Activated T-cell treated with anti-CD3 and anti-CD28 coated beads, Interleukin-2, amount 50 U/mL, for 24 hours (primary cell): ENCODE measurements at places on chromosomes 5 and 9.
A peak's percentile ranks its signal among the peaks of the same experiment; 100 is the strongest.

GRCh38 chr5:66518753-66519152 lies 77.4 kb upstream of the MAST4 start:
- DNase-seq = no peak

DNA sequence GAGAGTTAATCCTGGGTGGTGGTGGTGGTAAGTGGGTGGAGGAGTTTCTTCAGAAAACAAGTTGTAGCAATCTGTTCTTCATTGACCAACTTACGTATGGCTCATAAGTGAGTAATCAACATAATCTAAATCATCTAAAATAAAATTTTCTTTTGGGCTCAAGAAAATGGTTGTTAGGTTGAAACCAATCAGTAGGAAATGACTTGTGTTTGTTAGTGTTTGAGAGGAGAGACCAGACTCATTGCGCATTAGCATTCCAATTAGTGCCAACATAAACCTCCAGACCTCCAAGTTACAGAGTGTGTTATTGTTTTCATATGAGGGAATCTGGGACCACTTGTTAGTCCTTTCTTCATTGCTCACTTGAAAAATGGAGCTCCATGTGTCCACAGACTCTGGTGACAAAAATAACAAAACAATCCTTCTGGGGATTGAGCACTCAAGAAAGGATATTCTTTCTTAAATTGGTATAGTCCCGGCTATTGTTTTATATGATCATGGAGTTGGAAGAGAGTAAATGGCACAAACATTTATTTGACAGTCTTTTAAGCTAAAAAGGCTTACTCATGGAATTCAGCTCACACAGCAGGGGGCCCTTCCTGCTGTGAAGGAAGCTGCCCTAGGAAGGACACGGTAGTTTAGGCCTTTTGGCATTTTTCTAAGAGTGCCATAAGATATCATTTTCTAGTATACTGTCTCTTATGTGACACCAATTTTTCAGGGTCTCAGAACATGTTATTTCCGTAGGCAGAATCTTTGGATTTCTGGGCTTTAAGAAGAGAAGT lies 441.1 kb downstream of the EBF1 start:
- no peak for DNase-seq

DNA sequence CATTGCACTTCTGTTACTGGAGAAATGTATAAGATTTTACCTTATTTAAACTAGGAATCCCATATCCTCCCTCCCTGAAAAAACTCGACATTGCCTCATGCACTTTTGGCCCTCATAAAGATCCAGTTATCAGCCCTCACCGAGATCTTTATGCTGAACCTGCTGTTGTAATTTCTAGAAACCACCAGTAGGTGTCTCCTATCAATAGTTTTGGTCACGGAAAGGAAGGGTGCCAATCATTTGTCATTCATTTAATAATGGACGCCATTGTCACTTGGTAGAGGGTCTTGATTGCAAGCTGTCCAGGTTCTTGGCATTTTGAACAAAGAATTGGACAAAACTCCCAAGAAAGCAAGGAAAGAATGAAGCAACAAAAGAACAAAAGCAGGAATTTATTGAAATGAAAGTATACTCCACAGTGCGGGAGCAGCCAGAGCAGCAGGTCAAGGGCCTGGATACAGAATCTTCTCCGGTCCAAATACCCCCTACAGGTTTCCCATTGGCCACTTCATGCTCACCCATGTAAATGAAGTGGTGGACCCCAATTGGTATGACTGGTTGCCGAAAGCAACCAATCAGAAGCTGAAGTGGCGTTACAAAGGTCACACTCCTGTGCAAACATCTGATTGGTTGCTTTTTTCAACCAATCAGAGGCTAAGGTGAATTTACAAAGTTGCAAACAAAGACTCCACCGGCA lies 524.3 kb downstream of the PSAT1 start:
- DNase-seq = no peak

- DNase-seq = no peak
These were observed 27.7 kb downstream of the UBAP1 start for GRCh38 chr9:34206561-34206960.

- DNase-seq = no peak
These were observed 51.7 kb upstream of the SRFBP1 start for GRCh38 chr5:121910036-121910435.

DNA sequence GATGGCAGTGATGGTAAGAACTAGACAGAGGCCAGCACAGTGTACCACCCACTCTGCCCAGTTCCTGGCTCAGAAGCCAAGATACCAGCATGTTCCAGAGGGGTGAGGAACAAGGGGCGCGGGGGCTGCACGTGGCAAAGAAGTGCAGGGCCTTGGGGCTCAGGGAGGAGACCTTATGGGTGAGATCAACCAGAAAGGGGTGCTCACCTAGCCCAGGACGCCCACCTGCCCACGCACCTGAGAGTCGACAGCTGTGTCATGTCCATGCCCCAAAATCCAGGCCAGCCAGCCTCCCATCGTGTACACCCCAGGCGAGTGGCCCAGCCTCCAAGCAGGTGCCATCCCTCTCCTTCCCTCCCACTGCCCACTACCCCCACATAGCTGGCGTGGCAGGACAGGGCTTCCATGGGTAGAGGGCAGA lies 34.9 kb downstream of the BICD2 start:
- no peak for DNase-seq

DNA sequence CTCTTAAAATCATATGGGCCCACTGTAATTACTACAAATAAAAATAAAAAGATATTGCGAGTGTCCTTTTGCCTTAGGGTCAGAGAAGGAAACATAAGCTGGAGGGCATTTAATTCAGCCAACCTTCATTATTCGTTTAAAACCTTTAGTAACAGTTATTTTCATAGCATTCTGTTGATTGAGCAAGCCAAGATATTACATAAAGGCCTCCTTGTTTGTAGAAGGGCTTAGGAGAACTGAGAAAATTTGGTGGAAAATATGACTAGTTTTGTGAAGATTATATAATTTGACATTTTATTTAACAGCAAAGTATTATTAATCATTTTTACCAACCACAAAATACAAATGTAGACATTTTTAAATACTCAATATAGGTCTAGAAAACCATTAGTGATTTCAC lies 62.2 kb downstream of the COX7C start:
- no peak for DNase-seq

DNA sequence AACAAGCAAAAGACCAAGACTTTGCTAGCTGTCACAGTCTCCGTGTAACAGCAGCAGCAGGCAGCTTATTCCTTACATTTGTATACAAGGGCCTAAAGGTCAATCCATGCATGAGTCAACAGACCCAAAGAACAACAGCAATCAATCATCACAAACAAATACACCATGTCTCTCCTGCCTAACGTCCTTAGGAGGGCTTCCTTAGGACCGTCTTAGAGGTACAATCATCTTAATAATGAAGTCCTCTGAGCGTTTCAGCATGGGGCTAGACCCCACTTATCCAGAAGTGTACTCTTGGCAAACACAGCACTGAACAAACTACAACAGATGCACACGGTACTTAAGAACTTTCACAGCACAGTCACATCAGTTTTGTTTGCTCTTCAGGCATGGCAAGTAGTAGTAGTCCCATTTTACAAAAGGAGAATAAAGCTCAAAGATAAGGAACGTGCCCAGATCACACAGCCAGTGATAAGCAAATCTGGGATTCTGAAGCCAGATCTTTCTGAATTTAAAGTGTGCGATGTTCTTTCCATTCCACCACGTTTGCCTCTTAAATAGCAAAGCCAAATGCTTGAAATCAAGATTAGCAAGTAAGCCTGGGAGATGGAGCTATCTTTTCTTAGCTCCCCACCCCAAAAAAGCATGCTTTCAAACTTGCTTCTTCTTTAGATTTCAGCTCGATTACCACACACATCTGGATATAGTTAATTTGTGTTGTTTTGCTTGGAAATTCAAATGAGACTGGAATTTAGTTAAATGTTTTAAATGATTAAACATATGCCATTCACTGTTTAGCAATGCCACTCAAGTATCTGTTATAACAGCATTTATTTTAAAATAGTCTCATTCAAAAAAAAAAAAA lies 24.2 kb downstream of the PSMB7 start:
- no peak for DNase-seq

- DNase-seq = peak; percentile 36
These were observed 48.1 kb downstream of the EBF1 start for GRCh38 chr5:159051421-159052282.

DNA sequence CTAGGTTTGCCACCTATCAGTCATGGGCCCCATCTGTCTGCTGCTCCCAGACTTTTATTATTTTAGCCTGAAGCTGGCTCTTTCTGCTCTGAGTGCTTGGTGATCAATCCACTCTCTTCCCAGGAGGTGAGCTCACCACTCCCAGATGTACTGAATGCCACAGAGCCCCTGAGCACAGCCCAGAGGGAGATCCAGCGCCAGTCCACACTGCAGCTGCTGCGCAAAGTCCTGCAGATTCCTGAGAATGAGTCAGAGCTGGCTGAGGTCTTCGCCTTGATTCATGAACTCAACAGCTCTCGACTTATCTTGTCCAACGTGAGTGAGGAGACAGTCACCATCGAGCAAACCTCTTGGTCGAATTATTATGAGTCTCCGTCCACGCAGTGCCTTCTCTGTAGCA lies 36.0 kb downstream of the HMGXB3 start:
- no peak for DNase-seq

DNA sequence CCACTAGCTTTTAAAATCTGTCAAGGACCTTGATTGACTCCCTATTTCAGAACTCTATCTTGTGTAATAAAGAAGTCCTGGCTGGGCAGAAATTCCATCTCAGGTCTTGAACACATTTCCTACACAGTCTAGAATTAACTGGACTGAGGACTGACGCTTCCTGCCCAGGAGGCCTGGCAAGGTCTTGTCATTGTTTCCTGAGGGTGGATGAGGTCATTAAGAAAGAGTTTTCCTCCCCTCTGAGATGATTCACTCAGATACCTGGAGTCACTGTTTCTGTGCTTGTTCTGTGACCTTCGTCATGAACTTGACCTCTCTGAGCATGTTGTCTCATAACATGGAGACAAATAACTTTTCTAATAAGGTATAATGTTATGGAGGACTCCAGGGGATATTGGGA lies 10.0 kb downstream of the MTAP start:
- DNase-seq = no peak

DNA sequence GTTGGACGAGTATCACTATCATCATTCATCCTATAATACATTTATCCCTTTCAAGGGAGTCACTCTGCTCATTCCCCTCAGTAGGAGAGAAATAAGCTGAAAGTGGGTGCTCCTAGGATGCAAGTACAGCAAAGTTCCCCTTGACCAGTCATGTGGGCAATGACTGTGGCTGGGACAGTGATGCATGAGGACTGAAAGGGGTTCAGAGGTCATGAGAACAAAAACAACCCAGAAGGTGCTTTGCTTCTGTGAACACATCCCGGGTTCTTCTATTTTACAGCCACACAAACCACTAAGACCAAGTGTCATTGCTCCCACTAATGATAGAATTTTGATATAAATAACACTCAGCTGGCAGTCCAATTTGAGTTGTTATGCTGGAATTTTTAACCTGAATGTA lies 177.8 kb upstream of the ADCY2 start:
- DNase-seq = no peak

- DNase-seq = no peak
These were observed 39.1 kb downstream of the FGD3 start for GRCh38 chr9:92986176-92987119.

DNA sequence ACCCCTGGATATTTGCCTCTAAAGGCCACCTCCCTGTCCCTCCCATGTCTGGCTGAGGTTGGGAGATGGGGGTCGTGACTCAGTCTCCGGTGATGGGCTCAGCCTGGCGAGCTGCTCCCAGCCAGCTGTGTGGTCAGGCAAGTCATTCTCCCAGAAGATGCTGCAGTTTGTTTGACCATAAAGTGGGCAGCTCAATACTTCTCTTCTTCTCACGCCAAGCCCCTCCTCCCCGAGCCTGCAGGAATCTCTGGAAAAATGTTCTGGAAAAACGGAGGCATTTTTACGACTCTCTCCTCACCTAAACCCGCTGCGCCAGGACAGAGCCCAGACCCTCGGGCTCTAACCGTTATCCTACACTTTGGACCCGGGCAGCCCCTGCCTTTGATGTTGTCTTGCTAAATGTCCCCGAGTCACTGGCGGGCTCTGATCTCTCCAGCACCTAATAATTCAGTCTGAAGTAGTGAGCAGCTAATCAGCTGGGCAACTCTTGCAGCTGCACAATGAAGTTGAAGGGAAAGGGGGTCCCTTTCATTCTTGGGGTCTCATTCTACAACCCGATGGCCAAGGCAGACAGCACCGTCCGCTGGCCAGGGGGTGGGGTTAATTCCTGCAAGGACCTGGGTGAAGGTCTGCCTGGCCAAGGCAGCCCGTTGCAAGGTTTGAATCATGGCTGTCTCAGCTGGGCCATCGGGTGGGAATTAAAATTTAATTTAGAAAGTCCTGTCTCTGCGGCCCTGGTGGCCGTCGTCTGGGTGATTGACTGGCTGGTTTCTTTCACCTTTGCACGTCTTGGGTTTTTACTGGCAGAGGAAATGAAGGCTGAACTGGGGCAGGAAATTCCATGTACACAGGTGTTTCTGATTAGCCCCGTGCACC lies 12.3 kb downstream of the DCANP1 start:
- no peak for DNase-seq

DNA sequence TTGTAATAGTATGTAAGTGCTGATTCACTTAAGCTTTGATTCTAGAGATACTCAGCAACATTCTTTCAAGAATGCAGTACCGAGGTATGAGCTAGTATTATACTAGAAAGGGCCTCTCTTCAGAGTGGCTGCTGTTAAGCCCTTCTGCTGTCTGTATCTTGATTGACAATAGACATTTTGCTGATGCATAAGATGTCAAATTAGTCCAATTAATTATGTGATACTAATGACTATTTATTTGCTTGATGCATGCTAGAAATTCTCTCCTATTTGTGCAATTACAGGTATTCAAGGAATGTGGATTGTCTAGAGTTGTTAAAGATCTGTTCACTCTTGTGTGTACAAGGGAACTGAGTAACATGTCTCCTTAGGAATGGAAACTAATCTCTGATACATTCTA lies 92.3 kb upstream of the PTGER4 start:
- no peak for DNase-seq

GRCh38 chr9:89497978-89498851 lies at the start of gene SEMA4D:
SEMA4D (minus strand) TSS chr9:89498113; CDS start chr9:89405456, 92,657 bp downstream.
- peak; percentile 72 for DNase-seq

DNA sequence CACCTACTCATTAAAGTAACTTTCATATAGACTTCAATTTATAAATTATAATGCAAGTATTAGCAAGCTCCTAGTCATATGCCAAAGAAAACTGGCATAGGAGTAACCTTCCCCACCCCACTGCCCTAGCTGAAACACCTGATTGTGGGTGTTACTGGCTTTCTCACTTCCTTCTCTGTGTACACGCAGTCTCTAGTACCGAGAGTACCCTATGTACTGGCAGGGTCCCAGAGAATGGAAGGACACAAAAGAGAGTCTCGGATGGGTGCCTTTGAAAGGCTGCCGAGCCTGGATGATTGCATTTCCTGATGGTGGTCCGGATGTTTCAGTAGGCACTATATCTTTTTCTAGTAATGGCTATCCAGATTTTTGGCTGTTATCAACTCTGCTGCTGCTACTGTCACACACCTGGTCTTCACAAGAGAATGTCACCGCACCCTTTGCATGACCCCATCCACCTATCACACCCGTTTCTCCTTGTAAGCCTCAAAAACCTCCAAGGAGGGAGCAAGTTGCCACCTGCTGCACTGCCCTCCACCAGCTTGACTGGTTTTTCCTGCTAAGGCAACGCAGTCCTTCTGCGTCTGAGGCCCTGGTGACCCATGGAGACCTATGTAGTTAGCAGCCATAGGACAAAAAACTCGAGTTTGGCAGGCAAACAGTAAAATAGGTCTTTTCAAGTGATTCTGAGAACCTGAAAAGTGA lies 53.8 kb upstream of the CLINT1 start:
- DNase-seq = no peak

- DNase-seq = no peak
These were observed 45.3 kb upstream of the FCN1 start for GRCh38 chr9:134962973-134963364.
